ENCODE measurements at places on chromosomes 3 and 15.

GRCh38 chr3:124101643-124102042 lies 109.7 kb upstream of the ROPN1 start:
- DNase-seq = no peak

- DNase-seq = no peak
These were observed 2.0 kb downstream of the SLC22A13 start for GRCh38 chr3:38267662-38268061.

DNA sequence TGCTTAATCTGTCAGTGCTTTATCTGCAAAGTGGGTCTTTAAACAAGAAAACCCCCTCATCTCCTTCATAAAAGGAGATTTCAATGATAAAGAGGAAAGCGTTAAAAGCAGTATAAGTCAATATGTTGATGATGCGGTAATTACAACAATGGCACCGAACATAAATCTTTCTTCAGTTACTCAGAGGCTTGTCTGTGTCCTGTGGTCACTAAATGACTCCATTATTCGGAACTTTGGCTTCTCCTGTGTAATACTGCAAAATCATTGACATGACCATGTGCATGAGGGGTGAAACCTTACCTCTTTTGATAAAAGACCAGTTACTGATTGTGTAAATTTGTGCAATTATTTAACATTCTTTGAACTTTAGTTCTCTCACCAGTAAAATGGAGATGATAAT lies 4.8 kb upstream of the USP3 start:
- DNase-seq = no peak

DNA sequence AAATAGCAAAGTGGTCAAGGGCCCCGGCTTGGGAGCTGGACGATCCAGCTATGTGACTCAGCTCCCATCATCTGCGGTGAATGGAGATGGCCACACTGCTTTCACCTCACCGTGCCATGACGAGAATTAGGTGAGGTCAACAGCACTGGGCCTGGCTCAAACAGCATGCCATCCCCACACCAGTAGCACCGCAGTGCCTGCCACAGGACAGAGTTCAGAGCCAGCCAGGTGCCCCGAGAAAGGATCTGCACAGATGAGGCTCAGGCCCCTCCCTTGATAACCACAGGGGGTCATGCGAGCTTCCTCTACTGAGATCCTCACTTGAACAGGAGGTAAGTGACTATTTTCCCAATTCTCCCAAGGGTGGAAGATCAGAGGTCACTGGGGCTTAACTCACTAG lies 29.4 kb downstream of the ZXDC start:
- no peak for DNase-seq

- no peak for DNase-seq
These were observed 190.4 kb downstream of the FOXP1 start for GRCh38 chr3:71393093-71393492.

DNA sequence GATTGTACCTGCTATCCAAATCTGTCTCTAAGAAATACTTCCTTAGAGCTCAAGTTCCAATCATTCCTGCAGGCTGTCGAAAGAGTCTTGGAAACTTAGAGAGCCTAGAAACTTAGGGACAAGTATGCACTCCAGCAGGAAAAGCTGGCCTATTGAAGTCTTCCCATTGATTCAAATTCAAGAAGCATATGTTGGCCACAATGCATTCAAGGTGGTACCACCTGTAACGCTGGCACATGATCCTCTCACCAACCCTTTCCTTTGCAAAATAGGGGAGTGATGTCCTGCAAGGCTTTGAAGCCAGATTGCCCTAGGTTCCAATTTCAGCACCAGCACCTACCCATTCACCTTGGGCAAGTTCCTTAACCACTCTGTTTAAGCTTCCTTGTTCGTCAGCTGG lies 6.0 kb downstream of the ADAMTS9 start:
- no peak for DNase-seq

DNA sequence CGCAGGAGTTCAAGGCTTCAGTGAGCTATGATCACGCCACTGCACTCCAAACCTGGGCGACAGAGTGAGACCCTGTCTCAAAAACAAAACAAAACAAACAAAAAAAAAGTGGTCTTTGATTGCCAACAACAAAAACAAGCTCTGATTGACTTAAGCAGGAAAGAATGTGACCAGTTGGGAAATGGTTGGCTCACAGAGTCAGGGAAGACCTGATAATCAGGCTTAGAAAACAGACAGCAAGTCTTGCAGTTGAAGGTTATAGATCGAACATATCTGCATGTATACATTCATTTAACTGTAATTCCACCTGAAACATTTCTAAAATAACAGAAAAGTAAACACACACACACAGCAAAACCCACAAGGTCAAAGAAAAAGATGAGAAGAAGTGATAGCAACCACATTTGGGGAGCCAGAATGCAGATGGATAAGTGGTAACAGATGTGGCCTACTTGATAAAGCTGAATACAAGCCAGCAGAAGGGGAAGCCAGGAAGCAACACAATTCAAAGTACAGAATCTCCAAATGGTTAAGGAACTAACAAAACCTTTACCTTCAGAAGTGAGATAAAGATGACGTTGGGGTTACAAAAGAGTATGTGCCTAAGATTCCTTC lies 699.9 kb upstream of the ZNF385D start:
- no peak for DNase-seq

- DNase-seq = no peak
These were observed 454.0 kb upstream of the ROBO2 start for GRCh38 chr3:76585794-76586392.

DNA sequence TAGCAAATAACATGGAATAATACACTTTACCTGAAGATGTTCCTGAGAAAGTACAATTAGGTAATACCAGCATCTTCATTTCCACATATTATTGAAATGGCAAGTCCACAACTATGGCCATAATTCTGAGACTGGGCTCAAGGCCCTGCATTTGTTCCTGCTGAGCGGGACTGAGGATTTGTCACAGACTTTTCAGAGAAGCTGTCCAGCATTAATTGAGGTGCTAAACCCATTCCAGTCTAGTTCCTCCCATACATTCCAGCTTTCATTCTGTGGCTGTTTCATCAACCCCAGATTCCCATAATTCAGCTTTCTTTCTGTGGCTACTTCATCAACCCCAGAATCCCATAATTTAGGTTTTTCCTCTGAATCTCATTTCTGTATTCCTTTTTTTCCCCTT lies 293.4 kb upstream of the GBE1 start:
- DNase-seq = no peak

DNA sequence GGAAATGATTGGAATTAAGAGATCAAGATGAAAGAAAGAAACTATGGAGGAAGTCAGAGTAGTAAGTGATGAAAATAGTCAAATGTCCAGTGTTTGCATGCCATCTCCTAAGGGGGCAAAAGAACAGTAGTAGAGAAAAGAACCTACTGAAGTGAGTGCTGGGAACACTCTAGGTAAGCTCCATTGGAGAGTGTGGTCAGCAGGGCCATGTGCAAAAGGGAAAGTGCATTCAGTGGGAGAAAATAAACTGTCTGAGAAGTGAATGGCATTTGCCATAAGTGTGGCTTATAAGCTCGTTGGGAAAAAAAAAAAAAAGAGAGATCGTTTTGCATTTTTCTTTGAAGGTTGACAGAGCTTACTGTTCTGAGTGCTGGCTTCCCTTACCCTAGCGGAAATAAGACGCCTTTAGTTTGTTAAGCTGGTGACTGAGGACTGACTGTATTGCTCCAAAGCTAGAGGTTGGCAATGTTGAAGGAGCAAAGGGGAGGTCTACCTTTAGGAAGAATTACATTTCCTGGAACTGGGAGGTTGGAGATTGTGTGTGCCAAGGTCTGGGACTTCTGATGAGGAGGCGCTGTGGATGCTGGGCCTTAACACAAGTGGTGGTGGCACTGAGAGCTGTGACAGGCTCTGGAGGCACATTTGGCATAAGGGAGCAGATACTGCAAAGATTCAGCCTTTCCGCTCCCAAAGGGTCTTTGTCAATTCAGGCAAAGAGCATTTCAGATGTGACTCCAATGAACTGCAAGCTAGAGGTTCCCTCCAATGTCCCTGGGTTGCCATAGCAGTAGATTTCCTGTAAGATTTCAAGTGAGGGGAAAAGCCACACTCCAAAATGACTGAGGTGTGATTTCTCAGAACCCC lies 287.8 kb upstream of the SATB1 start:
- peak; percentile 79 for DNase-seq

DNA sequence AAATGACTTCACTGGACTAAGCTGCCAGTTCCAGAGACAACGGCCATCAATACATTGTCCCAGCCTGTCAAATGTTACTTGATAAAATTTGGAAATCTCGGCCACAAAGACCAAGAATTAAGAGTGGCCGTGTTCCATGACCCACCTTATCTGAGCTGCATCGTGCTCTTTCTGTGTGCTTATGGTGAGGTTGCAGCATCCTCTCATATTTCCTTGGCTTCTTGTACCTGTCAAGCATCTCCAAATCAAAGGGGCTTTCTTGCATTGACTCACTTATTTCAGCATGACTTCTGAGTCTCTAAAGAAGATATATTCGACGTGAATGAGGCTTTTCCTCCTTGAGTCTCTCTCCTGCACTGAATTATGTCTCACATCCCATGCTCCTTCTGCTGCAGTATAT lies 421.7 kb downstream of the MCTP2 start:
- no peak for DNase-seq

DNA sequence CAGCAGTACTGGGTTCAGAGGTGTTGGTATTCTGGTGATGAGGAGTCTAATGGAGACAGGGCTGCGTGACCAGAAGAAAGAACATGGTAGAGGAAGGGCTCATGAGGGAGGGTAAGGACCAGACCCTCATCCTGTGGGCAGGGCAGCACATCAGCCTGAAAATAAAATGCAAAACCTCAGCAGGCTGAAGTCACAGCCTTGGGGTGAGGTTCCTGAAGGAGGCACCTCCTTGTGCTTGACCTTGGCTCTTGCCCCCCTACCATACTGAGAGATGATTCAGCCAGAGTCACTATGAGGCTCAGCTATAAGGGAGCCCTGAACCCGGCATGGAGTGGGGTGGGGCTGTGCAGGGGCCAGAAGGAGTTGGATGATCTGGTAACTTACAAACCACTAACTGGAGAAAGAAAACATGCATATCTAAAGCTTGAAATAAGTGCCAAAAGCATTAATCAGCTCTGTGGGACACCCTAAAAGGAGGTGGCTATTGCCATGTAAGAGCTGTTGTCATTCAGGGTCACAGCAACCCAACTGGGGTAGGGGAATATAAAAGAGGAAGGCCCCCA lies 60.2 kb downstream of the CORO2B start:
- no peak for DNase-seq

DNA sequence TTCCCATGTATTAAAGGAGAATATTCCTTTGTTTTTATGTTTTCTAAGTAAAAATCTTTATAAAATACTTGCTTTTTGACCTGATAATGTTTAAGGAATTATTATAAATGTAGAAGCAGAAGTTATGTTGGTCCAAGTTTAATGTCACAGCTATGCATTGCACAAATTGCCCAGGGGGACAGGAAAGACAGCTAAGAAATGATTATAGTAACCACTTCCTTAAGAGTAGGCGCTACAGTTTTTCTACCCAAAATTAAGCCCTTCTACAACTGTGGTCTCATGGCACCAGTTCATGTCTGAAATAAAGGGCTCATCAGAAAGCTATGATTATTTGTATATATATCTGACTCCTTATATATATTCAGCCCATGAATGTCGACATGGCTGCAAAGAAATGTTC lies 176.4 kb downstream of the GBE1 start:
- DNase-seq = no peak

- DNase-seq = no peak
These were observed 934.3 kb downstream of the NTRK3 start for GRCh38 chr15:87322265-87322664.

- no peak for DNase-seq
These were observed 740 bp upstream of the ZBTB47 start for GRCh38 chr3:42652611-42653302.

DNA sequence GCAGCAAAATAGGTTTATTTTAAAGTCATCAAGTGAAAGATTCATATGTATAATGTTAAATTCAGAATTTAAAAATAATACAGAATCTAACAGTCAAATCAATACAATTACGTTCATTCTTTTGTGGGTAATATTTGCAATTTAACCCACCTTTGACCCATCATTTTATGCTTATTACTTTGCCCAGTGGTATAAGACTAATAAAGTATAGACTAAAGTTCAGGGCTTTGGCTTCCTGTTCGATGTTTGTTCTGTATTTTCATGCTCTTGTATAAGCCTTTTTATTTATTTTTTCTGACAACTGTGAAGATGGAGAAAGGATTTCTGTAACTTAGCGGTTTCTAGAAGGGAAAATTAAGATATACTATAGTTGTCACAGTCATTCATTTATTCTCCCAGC lies 44.3 kb upstream of the EIF3J start:
- no peak for DNase-seq

DNA sequence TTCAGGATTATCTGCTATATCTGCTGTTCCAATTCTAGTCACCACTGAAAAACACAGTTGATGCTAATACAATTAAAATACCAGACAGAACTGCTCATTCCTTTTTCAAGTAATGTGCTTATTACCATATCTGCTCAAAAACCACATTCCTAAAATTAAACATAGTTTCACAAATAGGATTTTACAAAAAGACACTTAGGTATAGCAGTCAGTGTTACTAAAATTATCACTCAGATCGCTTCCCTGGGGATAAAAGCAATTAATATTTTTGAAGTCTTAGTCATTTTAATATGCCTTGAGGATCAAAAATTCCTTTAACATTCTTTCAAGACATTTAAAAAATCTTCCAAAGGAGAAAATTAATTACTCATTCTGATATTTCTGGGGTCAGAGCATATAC lies 71.5 kb downstream of the RAD18 start:
- no peak for DNase-seq

DNA sequence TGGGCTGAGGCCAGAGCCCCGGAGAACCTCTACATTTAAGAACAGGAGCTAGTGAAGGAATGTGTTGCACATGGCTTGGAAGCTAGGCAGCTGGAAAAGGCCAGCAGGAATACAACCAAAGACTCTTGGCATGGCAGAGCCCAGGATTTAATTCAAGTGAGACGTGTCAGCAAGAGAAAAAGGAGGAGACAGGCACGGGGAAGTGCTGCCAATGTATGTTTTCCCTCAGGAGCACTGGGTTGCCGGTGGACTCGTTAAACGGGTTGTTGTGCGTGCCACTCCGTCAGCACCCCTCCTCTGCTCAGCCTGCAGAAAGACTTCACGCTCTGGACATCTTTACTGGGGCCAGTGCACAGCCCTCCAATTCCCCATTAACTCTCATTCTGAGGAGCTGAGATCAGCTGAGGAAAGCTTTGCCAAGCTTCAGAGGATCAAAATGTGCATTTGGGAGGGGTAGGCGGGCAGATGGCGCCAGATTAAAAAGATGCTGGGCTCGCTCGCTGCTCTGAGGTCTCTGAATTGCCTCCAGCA lies 103.7 kb downstream of the PDZRN3 start:
- DNase-seq = no peak

DNA sequence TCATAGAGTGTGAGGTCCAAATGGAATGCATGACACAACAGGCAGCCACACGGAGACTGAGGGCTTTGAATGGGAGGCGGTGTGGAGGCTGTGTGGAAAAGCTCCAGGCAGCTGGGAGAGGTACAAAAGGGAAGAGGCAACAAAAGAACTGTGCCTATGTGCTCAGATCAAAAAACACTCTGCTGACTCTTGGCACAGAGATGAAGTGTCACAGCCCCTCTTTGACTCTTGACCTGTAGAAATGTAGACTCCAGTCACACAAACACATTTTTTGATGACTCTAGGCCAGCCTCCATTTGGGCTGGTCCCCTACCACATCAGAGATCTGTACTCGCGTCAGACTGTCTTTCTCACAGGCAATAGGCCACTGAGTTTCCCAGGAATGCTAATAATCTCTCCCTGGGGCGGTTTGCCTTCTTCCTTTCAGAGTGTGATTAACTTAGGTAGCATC lies 456.0 kb downstream of the TUSC7 start:
- DNase-seq = no peak

Measured in activated CD8-positive, alpha-beta memory T cell treated with anti-CD3 and anti-CD28 coated beads, Interleukin-2, amount 50 U/mL, for 48 hours (primary cell).